Pulmonary artery endothelial cell (primary cell): ENCODE measurements at places on chromosomes 7 and 10. TPM values are rescaled to one million over a fixed set of nuclear protein-coding genes. Genes with fewer than 3 reads are reported as not detected.

GRCh38 chr10:30436671-30437030 is 2.7 kb downstream of the MAP3K8 start:
- no peak for DNase-seq

- DNase-seq, result no peak
Observed at GRCh38 chr7:85103357-85103756, 83.5 kb downstream of the SEMA3D start.

DNA sequence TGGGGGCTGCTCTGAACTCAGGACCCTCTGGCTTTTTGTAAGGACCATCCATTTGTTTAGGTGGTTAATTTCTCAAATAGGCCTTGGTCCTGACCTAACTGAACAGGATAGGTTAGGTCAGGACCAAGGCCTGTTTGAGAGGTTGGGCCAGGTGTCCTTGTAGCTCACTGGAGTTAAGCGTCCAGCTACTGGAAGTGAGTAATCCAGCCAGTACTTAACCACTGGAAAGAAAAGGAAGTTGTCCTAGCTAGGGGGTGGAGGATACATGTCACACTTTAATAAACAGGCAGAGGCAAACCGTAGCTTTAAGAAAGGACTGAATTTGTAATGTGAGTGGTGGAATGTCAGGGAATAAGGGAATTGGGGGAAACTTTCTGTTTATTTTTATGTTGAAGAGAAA is 96.0 kb downstream of the GPR85 start:
- no peak for DNase-seq

GRCh38 chr7:99139036-99139435 is 4.9 kb downstream of the SMURF1 start:
- no peak for DNase-seq

DNA sequence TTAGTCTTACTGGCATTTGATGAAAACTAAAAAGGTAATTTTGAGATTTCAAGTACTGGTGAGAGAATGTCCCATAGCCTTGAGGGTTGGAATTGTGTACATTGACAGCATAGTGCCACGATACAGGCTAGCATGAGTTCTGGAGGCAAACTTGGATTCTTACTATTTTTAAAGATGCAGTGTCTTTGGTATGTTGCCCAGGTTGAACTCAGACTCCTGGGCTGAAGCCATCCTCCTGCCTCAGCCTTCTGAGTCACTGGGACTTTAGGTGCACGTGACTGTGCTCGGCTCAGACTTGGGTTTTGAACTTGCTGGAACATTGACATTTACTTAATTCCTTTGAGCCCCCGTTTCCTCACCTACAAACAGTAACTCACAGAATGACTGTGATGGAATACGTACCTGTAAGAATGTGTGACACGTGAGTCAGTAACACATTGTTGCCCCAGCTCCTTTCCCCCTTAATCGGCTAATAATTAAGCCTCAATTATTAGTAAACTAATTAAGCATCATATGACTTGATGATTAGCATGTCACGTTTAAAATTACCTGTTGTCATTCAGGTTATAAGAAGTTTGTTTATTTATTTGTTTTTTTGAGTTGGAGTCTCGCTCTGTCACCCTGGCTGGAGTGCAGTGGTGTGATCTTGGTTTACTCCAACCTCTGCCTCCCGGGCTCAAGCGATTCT is 10.6 kb downstream of the DNAJB6 start:
- DNase-seq, result no peak

DNA sequence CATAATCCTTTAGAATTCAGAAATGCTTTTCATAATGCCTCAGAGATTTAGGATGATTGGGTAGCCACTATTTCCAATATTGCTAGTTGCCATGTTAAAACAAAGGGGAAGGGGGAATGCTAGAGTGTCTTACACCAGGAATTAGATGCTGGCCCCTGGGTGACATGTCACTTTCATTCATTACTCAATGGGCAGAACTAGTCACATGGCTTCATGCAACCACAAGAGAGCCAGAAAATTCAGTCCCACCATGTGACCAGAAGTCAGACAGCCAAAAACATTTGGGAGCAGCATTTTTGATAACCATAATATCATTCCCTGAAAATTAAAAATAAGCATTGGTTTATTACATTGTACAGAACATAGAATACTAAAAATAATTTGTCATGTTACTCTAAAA is 81.2 kb downstream of the CREB5 start:
- no peak for DNase-seq

- no peak for DNase-seq
Observed at GRCh38 chr7:47299496-47299895, 282.4 kb downstream of the TNS3 start.

DNA sequence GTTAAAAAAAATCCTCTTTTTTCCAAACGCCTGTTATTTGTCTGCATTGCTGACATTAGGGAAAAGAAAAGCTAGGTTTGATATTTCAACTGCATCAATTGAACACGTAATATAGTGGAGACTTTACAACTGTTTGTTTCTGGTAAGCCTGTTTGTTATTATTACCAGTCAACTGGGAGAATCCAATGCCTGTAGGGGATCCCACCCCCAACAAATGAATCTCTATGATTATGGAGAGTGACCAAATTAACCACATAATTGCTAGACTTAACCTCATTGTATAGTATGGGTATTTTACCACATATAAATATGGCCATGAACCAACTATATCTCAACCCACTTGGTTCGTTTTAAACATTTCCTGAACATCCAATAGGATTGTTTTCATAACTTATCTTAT is 216.1 kb downstream of the TWIST1 start:
- no peak for DNase-seq

DNA sequence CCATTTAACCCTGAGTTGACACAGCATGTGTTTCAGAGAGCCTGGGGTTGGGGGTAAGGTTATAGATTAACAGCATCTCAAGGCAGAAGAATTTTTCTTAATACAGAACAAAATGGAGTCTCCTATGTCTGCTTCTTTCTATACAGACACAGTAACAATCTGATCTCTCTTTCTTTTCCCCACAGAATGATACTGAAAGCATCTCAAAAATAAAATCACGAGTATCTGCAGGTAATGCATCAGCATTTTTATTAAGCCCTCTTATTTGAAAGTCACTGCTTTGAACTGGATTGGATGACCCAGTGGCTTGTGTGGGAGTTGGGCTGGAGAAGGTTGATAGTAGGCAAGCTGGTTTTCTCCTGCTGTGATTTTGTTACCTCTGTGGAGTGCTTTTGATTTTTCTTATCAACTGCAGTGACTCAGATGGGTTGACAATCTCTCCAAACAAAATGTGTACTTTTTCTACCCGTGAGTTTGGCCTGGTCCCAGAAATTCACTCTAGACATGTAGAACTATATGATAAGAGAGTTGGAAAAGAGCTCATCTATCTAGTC is 253.5 kb upstream of the PRKCQ start:
- no peak for DNase-seq

Gene ITIH2
- not detected in 2 replicates for total RNA-seq

Gene CLCN1
- total RNA-seq, result not detected in 2 replicates

Gene ACBD7
- total RNA-seq, result 2.6 and 3.1 TPM in 2 replicates

Gene DHX32
- 33.5 and 37.4 TPM in 2 replicates for total RNA-seq

Gene UCN3
- not detected in 2 replicates for total RNA-seq

Gene EGR2
- total RNA-seq, result 0.04 and 0.07 TPM in 2 replicates

Gene DPP6
- not detected in 2 replicates for total RNA-seq

Gene GBX1
- total RNA-seq, result not detected in 2 replicates

Gene FFAR4
- not detected in 2 replicates for total RNA-seq

Gene LIPF
- not detected in 2 replicates for total RNA-seq
